ENCODE measurements at places on chromosomes 7 and 10. TPM values are rescaled to one million over a fixed set of nuclear protein-coding genes. Genes with fewer than 3 reads are reported as not detected.

- no peaks in the 10 kb centered on the region for H3K27me3 ChIP-seq
- H3K4me3 ChIP-seq = no peak overlapping the region
- no peak for DNase-seq
- no peaks in the 10 kb centered on the region for H3K4me1 ChIP-seq
- H3K36me3 ChIP-seq = no peaks in the 10 kb centered on the region
Observed at GRCh38 chr7:111568870-111569462, 6.7 kb upstream of the IMMP2L start.

DNA sequence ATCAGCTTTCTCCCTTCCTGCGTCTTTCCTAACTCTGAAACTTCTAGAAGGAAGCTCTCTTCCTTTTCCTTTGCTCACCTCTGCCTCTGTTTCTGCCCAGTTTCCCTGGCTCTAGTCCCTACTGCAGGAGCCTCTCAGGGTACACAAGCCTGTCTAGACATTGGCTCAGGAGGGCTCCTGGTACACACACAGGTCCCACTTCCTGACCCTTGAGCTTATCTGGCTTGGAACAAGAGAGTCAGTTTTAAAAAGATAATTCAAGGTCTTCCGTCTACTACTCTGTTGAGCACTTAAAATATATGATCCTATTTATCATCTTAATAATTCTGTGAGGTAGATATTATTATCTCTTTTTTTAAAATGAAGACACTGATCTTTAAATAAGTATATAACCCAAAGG lies 140.7 kb downstream of the RTKN2 start:
- H3K27ac ChIP-seq = no peak overlapping the region
- no peak overlapping the region for H3K4me3 ChIP-seq
- H3K27me3 ChIP-seq = no peaks in the 10 kb centered on the region
- H3K36me3 ChIP-seq = no peaks in the 10 kb centered on the region
- DNase-seq = no peak
- no peaks in the 10 kb centered on the region for H3K4me1 ChIP-seq

DNA sequence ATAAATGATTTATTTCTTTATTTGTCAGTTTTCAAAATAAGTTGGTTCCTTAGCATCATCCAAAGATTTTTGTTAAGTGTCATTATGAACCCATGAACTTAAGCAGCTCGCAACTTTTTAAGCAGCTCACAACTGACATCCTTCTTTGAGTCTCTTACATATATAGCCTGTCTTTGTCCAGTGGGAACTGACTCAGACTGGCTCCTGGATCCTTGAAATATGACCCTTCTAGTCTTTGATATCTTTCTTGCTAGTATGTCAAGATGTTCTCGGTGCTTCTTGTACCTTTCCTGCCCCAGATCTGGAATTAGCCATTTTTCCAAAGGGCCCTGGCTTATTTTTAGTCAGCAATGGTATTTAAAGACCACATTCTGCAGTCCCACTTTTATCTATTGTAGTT lies 53.9 kb upstream of the ARID5B start:
- no peaks in the 10 kb centered on the region for H3K27me3 ChIP-seq
- no peaks in the 10 kb centered on the region for H3K4me1 ChIP-seq
- H3K27ac ChIP-seq = no peak overlapping the region
- H3K4me3 ChIP-seq = no peak overlapping the region
- DNase-seq = no peak

DNA sequence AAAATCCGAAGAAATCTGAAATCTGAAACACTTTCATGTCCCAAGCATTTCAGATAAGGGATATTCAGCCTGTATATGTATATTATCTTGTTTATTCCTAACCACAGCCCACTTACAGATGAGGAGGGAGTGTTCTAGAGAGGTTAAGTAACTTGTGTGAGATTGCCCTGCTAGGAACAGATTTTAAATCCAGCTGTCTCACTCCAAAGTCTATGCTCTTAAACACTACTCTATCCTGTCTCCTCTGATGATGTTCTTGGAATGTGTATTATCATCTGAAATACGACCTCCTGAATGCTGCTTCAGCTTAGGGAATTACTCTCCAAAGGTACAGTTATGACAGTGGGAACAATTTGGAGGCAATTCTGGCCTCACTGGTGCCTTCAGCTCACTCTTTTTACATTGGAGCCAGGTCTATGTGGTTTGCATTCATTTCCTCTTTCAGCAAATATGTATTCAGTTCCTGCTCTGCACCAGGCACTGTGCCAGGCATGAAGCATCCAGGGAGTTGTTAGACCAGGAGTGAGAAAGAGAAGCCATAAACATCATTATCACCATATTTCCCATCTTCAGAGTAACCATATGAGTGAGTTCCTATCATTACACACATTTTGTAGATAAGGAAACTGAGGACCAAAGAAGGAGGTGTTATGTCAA lies 70.2 kb downstream of the NOC3L start:
- H3K27ac ChIP-seq = no peak overlapping the region
- no peaks in the 10 kb centered on the region for H3K36me3 ChIP-seq
- no peaks in the 10 kb centered on the region for H3K27me3 ChIP-seq
- H3K4me3 ChIP-seq = no peak overlapping the region

Gene ZWINT
- total RNA-seq = 3.9 TPM

GRCh38 chr10:119251315-119251708 lies 43.9 kb downstream of the GRK5 start:
- H3K27ac ChIP-seq = peak overlapping the region; percentile 81
- no peaks in the 10 kb centered on the region for H3K27me3 ChIP-seq
- H3K4me1 ChIP-seq = no peaks in the 10 kb centered on the region
- DNase-seq = no peak

DNA sequence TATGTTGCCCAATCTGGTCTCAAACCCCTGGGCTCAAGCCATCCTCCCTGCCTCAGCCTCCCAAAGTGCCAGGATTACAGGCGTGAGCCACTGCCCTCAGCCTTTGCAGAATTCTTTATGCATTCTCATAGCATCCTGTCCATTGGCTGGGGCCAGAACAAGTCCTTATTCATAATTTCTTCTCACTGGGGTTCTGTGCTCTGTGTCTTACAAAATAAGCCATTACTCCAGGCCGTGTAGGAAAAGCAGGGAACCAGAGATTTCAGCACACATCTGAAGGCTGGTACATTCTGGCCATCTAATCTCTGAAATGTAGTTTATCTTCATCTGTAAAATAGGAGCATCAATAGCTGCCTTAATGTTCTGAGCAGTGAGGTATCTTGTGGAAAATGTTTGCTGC lies 10.3 kb upstream of the OCM start:
- DNase-seq = no peak
- no peak overlapping the region for H3K27ac ChIP-seq
- H3K27me3 ChIP-seq = no peaks in the 10 kb centered on the region

DNA sequence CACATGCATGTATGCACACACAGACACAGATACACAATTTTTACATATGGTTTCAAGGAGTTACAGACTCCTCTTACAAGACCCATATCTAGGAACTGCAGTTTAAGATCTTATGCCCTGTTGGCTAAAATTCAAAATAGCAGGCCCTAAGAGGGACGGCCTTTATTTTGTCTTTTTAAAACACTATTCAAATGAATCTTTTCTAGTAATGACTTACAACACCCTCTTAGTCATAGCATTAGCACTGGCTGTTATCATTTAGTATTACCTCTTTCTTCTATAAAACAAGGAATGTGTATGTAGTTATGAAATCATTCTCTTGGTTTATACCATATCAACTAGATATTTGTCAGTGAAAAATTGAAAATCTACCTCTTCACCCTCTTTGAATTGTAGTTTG lies 15.3 kb downstream of the PAPSS2 start:
- no peaks in the 10 kb centered on the region for H3K4me1 ChIP-seq
- H3K36me3 ChIP-seq = no peaks in the 10 kb centered on the region
- no peak overlapping the region for H3K4me3 ChIP-seq
- H3K27me3 ChIP-seq = no peaks in the 10 kb centered on the region
- H3K27ac ChIP-seq = no peak overlapping the region

DNA sequence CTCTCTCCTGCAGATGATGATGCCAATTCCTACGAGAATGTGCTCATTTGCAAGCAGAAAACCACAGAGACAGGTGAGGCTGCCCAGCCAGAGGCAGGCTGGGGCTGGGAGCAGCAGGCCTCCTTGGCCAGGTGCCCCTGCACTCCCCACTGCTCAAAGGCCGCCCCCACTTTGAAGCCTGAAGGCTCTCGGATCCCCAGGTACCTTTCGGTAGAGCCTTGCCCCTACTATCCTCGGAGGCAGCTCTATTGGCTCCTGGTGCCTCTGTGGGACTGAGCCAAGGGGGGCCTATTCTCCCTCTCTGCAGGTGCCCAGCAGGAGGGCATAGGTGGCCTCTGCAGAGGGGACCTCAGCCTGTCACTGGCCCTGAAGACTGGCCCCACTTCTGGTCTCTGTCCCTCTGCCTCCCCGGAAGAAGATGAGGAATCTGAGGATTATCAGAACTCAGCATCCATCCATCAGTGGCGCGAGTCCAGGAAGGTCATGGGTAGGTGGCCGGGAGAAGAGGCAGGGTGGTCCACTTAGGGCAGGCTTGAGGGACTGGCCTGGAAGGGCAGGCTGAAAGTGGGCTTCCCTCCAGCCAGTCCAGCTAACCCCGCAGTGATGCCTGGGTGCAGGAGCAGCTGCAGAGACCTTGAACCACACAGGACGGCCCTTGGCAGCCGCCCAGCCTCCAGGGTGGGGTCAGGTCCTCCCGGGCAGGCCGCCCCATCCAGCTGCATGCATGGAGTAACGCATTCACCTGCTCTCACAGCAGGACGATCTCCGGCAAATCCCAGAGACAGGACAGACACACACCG lies 14.1 kb downstream of the LAT2 start:
- no peaks in the 10 kb centered on the region for H3K27me3 ChIP-seq
- no peaks in the 10 kb centered on the region for H3K4me1 ChIP-seq
- no peak for DNase-seq
- H3K27ac ChIP-seq = no peak overlapping the region

Gene PPP1R9A
- 15.7 TPM for total RNA-seq

GRCh38 chr7:14196555-14196954 lies 207.1 kb upstream of the ETV1 start:
- no peak overlapping the region for H3K4me3 ChIP-seq
- no peaks in the 10 kb centered on the region for H3K27me3 ChIP-seq
- no peak overlapping the region for H3K27ac ChIP-seq
- no peak for DNase-seq

DNA sequence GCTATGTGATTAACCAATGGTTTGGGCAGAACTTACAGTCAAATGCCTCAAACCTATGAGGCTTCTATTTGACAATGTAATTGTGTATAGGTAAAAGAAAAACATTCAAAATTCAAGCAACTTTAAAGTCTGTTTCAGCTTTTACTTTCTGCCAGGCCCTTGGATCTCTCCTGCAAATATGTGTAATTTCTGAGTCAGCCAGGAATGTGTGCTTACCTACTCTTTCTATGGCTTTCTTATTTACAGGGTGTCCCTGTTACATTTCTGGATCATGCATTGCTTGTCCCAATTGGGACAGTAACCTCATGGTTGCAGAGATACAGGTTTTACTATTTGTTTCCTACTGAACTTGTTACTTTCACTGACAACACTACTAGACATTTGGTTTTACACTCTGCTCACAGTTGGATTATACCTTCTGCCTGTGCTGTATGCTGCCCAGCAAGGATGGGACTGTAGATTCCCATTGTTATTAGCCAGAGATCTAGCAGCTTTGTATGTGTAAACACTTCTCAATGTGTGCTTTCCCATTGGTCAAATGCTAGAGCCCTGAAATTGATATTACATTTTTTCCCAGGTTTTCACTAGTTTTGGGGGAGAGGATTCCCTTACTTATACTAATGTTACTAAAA lies 355.3 kb downstream of the ARL4A start:
- H3K36me3 ChIP-seq = no peaks in the 10 kb centered on the region
- no peak overlapping the region for H3K27ac ChIP-seq
- H3K27me3 ChIP-seq = no peaks in the 10 kb centered on the region
- H3K4me1 ChIP-seq = no peaks in the 10 kb centered on the region

- H3K27ac ChIP-seq = no peak overlapping the region
- no peaks in the 10 kb centered on the region for H3K4me1 ChIP-seq
- no peaks in the 10 kb centered on the region for H3K36me3 ChIP-seq
- no peaks in the 10 kb centered on the region for H3K27me3 ChIP-seq
- H3K4me3 ChIP-seq = no peak overlapping the region
Observed at GRCh38 chr7:122423591-122423990, 119.0 kb upstream of the FEZF1 start.

GRCh38 chr7:155298288-155298833 lies 683 bp downstream of the INSIG1 start:
- peak overlapping the region; percentile 93 for H3K4me3 ChIP-seq
- H3K4me1 ChIP-seq = no peaks in the 10 kb centered on the region
- peak overlapping the region; percentile 98 for H3K27ac ChIP-seq

Gene TAC1
- 121 TPM for total RNA-seq

- H3K36me3 ChIP-seq = no peaks in the 10 kb centered on the region
- no peaks in the 10 kb centered on the region for H3K27me3 ChIP-seq
- no peaks in the 10 kb centered on the region for H3K4me1 ChIP-seq
- no peak overlapping the region for H3K4me3 ChIP-seq
- DNase-seq = no peak
- no peak overlapping the region for H3K27ac ChIP-seq
Observed at GRCh38 chr7:158645842-158646241, 58.2 kb upstream of the PTPRN2 start.

- no peak for DNase-seq
- H3K27me3 ChIP-seq = no peaks in the 10 kb centered on the region
- H3K27ac ChIP-seq = no peak overlapping the region
- H3K4me3 ChIP-seq = no peak overlapping the region
- no peaks in the 10 kb centered on the region for H3K36me3 ChIP-seq
- H3K4me1 ChIP-seq = no peaks in the 10 kb centered on the region
Observed at GRCh38 chr10:132338876-132339275, 6.9 kb downstream of the LRRC27 start.
